ENCODE measurements at places on chromosomes 13 and 19.

- DNase-seq, result no peak
These were observed 329.7 kb downstream of the UQCRFS1 start for GRCh38 chr19:28883241-28883693.

- DNase-seq, result no peak
These were observed 240.9 kb downstream of the GPC5 start for GRCh38 chr13:91639330-91639729.

DNA sequence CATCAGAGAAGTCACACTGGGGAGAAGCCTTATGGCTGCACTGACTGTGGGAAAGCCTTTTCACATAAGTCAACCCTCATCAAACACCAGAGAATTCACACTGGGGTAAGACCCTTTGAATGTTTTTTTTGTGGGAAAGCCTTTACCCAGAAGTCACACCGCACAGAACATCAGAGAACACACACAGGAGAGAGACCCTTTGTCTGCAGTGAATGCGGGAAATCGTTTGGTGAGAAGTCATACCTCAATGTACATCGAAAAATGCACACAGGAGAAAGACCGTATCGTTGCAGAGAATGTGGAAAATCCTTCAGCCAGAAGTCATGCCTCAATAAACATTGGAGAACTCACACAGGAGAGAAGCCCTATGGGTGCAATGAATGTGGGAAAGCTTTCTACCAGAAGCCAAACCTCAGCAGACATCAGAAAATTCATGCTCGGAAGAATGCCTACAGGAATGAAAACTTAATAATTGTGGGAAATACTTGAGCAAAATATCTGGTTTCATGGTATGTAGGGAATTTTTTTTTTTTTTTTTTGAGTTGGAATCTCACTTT, 30.7 kb downstream of the ZNF793 start:
- no peak for DNase-seq

- DNase-seq, result no peak
These were observed 853.2 kb downstream of the UQCRFS1 start for GRCh38 chr19:28359431-28360414.

GRCh38 chr19:54207983-54208783, 7.5 kb downstream of the RPS9 start:
- DNase-seq, result peak; percentile 45

DNA sequence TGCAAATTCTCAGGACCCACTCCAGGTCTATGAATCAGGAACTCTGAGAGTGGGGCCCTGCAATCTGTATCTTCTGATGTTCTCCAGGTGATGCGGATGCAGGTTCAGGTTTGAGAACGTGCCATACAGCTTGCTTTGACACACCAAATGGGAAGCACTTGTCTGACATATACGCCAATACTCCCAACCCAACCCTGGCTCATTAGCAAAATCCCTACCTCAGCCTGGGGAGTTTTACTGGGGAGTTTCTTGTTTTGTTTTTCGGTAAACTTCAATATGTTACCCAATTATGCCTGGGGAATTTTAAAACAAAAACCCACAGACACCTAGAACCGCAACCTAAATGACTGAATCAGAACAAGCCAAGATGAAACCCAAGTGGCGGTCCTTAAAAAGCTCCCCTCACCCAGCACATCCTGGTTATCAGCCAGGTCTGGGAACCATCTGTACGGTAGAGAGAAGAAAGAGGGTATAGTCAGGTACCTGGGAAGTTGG, 41.2 kb downstream of the ABCC4 start:
- no peak for DNase-seq

- no peak for DNase-seq
These were observed 64.9 kb downstream of the TEX29 start for GRCh38 chr13:111385183-111385857.

- DNase-seq, result no peak
These were observed 171.5 kb downstream of the DLEU7 start for GRCh38 chr13:50672025-50672424.

Measured in activated CD4-positive, alpha-beta T cell treated with anti-CD3 and anti-CD28 coated beads for 4 hours (primary cell).